ENCODE measurements at places on chromosomes 16 and 17. TPM values are rescaled to one million over a fixed set of nuclear protein-coding genes. Genes with fewer than 3 reads are reported as not detected.

GRCh38 chr17:40433551-40434415, 9.5 kb upstream of the IGFBP4 start:
- no peak for DNase-seq
- no peaks in the 10 kb centered on the region for H3K36me3 ChIP-seq
- H3K4me3 ChIP-seq: no peak overlapping the region
- no peaks in the 10 kb centered on the region for H3K4me1 ChIP-seq
- no peak overlapping the region for H3K27ac ChIP-seq
- no peaks in the 10 kb centered on the region for H3K27me3 ChIP-seq

DNA sequence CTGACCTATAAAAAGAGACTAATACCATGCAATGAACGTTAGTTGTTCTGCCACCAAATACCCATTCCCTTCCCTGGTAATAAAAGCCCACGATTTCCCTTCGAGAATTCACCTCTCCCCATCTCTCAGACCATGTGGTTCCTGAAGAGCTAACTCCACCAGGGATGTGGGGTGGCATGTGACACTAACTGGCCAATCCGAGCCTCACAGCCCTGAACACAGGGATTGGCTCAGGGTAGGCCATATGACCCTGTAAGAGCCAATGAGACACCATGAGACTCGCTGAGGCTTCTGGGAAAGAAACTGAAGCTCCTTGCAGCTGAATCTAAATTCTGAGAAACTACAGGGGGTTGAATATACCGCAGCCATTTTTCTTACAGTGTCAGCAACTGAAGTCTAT, 21.1 kb downstream of the HELZ start:
- DNase-seq: no peak
- no peaks in the 10 kb centered on the region for H3K27me3 ChIP-seq
- H3K4me3 ChIP-seq: no peak overlapping the region
- H3K27ac ChIP-seq: no peak overlapping the region

The MRPS23 gene
- total RNA-seq: 16.2 TPM

- H3K4me1 ChIP-seq: no peaks in the 10 kb centered on the region
- no peaks in the 10 kb centered on the region for H3K36me3 ChIP-seq
- H3K27me3 ChIP-seq: no peaks in the 10 kb centered on the region
- DNase-seq: no peak
- H3K4me3 ChIP-seq: no peak overlapping the region
Measured at GRCh38 chr17:68178831-68179230, 69.0 kb upstream of the AMZ2 start.

GRCh38 chr17:9932491-9932890, 27.4 kb upstream of the RCVRN start:
- no peaks in the 10 kb centered on the region for H3K27me3 ChIP-seq
- H3K27ac ChIP-seq: no peak overlapping the region
- H3K4me3 ChIP-seq: no peak overlapping the region
- H3K4me1 ChIP-seq: peaks cover 9% of the 10 kb centered on the region

The MYH13 gene
- not detected for total RNA-seq

DNA sequence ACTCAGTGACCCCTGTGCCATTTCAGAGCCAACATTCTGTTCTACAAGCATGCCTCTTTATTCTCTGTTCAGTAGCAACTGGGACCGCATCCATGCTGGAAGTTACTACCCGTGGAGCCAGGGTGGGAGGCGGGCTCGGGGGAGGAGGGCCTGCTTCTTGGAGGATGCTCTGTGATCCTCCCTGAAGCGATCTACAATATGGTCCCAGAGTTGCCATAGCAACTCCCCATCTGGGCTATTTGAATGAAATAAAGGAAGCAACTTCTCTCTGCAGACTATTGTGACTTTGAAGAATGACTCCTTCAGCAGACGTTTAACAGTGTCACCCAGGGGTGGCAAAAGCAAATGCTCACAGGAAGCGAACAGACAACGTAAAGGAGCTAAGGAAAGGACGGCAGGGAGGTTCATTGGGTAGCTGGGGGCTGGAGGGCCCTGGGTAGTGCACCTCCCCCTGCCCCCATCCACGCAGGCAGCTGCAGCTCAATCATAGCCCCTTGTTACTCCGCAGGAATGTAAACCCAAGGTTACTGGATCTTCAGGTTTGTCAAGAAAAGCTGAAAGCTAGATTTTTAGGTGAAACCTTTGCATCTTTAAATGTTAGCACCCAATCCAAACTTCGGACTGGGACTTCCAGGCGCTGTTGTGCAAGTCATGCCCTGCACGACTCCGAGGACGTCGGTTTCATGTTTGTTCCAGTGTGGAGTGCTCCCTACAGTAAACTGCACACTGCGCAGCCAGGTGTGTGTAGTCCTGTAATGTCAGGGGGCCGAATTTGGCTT, 51.1 kb upstream of the MEAK7 start:
- no peaks in the 10 kb centered on the region for H3K27me3 ChIP-seq
- DNase-seq: no peak
- no peak overlapping the region for H3K27ac ChIP-seq

The ZNF785 gene
- 15.6 TPM for total RNA-seq

DNA sequence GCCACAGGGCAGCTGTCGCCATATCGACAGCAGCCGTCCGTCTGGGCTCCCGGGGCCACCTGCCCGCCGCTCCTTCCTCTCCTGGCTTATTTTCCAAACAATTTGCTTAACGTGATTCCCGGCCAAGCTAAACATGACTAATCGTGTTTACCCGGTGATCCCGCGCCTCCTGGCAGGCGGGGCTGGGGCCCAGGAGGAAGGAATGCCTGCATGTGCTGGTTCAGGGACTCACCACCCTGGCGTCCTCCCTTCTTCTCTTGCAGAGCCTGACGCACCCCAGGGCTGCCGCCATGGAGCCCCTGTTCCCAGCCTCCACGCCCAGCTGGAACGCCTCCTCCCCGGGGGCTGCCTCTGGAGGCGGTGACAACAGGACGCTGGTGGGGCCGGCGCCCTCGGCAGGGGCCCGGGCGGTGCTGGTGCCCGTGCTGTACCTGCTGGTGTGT, 6.1 kb downstream of the SSTR5 start:
- H3K4me1 ChIP-seq: peaks cover 72% of the 10 kb centered on the region
- peak overlapping the region; percentile 62 for H3K4me3 ChIP-seq
- H3K27ac ChIP-seq: no peak overlapping the region
- no peaks in the 10 kb centered on the region for H3K36me3 ChIP-seq
- DNase-seq: peak; percentile 64

GRCh38 chr16:23248261-23249194, 53.6 kb upstream of the SCNN1B start:
- H3K36me3 ChIP-seq: no peaks in the 10 kb centered on the region
- H3K27ac ChIP-seq: no peak overlapping the region
- no peak for DNase-seq
- peak overlapping the region; percentile 22 for H3K4me3 ChIP-seq
- peaks cover 15% of the 10 kb centered on the region for H3K4me1 ChIP-seq

DNA sequence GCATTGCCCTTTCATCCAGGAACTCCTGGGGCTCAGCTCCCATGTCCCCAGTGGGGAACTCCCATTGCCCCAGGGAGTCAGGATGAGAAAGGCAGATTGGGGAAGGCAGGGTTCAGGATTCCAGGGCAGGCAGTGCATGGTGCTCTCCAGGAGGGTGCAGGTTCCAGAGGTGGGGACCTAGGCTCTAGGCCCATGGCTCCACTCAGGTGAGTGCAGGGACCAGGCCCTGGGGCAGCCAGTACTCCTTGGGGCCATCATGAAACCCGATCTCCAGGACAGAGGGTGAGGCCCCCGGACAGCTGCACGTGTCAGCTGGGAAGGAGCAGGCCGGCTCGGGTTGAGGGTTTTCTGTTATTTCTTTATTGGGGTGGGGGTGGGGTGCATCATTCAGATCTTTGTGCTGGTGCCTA, 1.3 kb upstream of the MTSS2 start:
- H3K27me3 ChIP-seq: no peaks in the 10 kb centered on the region
- no peak overlapping the region for H3K4me3 ChIP-seq
- H3K4me1 ChIP-seq: peaks cover 54% of the 10 kb centered on the region
- peak overlapping the region; percentile 100 for H3K27ac ChIP-seq

The IFI35 gene
- total RNA-seq: 34.8 TPM

The CNTD1 gene
- not detected for total RNA-seq

The GCGR gene
- total RNA-seq: not detected

The ALOXE3 gene
- total RNA-seq: not detected
